ENCODE measurements at places on chromosomes 7 and 10.

DNA sequence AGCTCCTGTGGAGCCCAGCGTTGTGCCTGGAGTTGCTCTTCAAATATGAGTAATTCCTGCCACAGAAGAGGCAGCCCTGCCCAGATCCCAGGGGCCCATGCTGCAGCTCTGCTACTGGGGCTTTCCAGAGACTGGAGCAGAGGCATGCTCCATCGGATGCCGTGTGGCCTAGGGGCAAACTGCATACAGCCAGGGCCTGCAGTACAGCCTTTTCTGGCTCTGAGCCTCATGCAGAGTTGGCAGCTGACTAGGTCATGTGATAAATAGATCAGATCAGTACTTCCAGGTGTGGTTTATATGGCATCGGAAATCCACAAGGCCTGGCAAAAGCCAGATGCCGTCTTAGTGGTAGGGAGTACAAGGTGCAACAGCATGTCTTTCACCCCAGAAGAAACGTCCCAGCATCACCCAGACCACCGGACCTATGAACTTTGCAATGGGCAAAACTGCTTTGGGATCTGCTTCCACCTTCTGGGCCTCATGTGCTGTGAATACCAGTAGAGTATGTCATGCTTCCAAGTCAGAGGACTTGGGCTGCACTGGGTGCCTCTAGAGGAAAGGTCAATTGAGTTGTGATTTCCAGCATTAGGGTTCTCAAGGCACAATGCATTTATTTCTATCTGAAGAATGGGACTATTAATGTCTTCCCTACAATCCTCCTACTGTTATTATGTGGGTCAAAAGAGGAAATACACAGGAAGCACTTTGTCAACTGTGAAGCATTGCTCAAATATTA lies 250.7 kb upstream of the ZNF32 start:
- no peak for DNase-seq

GRCh38 chr7:155629171-155629570 lies 15.3 kb upstream of the RBM33 start:
- DNase-seq, result no peak

GRCh38 chr7:44276571-44277221 lies 48.7 kb downstream of the CAMK2B start:
- DNase-seq, result no peak

GRCh38 chr7:67637023-67637358 lies 640.4 kb downstream of the TYW1 start:
- DNase-seq, result no peak

GRCh38 chr10:112701211-112701877 lies 248.7 kb upstream of the TCF7L2 start:
- no peak for DNase-seq

- DNase-seq, result no peak
These were observed 239.7 kb upstream of the INHBA start for GRCh38 chr7:41942468-41943093.

GRCh38 chr10:77319557-77319956 lies 318.1 kb downstream of the KCNMA1 start:
- no peak for DNase-seq

DNA sequence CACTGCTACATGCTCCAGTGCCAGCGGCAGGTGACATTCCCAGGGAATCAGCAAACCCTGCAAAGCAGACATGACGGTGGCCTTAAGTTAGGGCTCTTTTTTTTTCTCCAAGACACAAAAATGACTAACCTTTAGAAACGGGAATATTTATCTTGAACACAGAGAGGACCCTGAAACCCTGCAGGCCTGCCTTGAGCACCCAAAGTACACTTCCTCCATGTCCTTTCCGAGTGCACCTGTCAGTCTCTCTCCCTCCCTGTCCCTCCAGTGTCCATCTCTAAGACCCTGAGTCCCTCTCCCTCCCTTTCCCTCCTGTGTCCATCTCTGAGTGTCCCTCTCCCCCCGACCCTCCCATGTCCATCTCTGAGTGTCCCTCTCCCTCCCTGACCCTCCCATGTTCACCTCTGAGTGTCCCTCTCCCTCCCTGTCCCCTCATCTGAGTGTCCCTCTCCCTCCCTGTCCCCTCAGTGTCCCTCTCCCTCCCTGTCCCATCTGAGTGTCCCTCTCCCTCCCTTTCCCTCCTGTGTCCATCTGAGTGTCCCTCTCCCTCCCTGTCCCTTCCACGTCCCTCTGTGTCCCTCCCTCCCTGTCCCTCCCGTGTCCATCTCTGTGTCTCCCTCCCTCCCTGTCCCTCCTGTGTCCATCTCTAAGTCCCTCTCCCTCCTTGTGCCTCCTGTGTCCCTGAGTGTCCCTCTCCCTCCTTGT lies 51.2 kb upstream of the CAMK2B start:
- DNase-seq, result no peak

DNA sequence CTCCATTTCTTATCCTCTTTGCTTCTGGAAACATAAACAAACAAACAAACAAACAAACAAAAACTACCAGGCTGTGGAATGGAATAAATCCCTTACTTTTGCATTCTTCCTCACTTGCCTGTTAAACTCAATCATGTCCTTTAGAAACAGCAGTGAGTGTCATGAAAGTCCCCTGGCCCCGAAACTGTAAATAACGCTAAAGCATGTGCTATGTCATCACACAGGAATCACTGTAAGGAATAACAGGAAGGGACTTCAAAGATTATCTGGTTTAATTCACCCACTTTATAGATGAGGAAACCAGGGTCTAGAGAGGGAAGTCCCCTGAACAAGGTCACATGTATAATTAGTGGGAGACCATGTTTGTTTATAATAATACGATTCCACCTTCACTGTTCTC lies 159.4 kb upstream of the MEOX2 start:
- DNase-seq, result no peak

DNA sequence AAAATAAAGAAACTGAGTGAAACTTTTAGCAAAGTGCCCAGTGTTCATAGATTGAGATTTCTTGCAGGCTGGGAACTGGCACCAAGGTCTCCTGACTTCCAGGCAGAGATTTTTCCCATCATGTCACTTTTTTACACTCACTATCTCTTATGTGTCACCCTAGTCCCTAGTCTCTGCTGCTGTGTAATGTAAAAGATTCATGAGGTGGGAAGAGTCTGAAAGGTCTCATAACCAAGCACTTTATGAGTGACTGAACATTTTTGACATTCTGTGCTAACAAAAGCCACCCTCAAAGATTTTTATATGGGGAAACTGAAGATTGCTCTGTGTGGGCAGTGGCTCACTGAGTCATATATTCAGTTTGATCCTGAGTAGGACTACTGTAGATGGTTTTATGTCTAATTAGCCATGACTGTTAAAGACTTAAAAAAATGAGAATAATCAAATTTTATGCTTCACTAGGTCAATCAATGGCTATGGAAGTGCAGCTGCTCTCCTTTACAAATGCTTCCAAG lies 900.3 kb upstream of the SORCS1 start:
- DNase-seq, result no peak

DNA sequence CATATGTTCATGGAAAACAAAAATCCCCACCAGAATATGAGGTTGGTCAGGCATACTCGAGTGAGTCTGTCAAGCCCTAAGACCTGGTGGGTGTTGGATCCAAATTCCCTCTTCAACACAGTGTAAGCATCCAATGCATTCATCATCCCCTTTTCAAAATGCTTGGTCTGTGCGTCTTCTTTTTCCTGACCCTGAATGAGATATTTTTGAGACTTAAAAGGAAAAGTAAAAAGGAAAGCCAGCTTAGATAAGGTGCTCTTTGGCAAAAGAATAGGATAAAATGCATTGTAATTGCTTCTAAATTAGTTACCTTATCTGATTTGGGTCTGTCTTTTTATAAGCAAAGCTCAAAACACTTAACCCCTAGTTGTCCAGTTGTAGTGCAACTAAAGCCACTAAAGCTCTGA lies 331.5 kb downstream of the PTEN start:
- no peak for DNase-seq

GRCh38 chr7:41809529-41809939 lies 106.6 kb upstream of the INHBA start:
- no peak for DNase-seq

GRCh38 chr7:13991791-13992595 lies 2.5 kb upstream of the ETV1 start:
- DNase-seq, result no peak

DNA sequence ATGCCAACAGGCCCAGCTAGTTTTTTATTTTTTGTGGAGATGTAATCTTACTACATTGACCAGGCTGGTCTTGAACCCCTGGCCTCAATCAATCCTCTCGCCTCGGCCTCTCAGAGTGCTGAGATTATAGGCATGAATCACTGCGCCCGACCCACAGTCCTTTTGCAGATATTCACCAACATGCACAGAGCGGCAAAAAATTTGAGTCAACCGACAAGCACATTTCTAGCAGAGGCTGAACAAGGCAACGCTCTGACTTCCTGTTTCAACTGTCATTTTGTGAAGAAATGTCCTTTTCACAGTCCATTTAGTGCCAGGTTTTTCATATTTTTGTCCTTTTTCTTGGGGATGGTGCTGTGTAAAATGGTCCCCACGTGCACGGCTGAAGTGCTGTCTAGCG lies 71.1 kb upstream of the KAT6B start:
- no peak for DNase-seq

- DNase-seq, result no peak
These were observed 167.0 kb downstream of the SNX13 start for GRCh38 chr7:17773289-17773626.

DNA sequence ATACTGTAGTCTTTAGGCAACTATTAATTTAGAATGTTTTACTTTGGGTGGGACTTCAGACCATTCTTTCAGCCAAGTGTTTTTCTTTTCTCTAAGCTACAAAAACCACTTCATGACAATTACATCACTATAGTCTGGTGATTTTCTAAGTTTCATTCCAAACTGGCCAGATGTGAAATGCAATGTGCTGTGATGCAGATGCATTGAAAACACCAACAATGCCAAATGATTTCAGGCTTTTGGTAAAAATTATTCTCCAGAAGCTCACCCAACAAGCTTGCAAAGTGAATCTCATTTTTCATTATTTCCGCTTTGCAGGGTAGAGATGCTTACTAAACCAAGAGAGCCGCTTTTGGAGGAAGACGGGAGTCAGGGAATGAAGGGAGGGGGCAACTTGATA lies 118.4 kb upstream of the ANK3 start:
- DNase-seq, result no peak

DNA sequence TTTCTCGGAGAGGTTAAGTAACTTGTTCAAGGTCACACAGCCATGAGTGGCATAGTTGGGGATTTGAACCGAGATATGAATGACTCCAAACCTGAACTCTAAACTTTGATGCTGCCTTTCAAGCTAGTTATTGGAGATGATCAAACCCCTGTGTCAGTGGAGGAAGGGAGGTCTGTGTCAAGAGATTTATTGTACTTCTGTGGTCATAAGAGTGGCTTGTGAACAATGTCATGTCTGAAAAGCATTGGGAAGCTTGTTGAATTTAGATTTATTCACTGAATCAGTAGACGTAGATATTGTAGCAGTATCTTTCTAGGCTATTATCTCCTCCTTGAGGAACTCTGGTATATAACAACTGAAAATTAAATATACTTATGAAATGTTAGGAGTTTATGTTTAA lies 27.3 kb downstream of the SNX10 start:
- no peak for DNase-seq

DNA sequence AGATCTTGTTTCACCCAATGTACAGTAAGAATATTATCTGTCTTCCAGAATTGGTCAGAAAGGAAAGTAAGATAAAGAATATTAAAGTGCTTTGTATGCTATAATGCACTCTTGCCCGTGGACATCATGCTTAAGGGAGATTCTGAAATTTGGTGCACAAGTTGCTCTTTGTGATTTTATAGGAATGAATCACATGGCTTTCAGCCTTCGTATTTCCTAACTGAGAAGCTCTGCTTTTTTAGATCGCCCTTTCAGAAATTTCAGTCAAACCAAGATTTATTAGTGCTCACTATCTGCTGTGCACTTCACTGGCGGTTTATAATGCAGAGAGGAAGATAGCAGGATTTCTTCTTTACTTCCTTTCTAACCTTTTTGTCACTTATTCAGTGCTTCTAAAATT lies 1248.5 kb upstream of the LRRN3 start:
- no peak for DNase-seq

DNA sequence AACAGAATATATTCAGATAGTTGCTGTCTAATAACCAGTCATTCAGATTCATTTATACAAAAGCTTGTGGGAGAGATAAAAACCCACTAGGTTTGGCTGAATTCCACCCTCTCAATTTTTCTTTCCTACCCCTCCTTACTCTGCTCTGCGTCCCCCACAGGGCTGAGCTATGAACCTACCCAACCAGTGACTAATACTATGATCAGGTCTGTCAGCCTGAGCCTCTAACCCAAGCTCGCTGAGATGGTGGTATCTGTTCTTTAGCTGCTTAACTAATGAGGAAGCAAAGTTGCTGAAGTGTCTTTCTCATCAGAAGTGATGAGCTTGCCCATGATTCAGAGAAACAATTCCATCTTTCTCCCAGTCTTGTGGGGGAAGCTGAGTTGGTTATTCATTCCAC lies 248.7 kb upstream of the GPR26 start:
- no peak for DNase-seq

- no peak for DNase-seq
These were observed 628.7 kb upstream of the AUTS2 start for GRCh38 chr7:68969571-68969970.

DNA sequence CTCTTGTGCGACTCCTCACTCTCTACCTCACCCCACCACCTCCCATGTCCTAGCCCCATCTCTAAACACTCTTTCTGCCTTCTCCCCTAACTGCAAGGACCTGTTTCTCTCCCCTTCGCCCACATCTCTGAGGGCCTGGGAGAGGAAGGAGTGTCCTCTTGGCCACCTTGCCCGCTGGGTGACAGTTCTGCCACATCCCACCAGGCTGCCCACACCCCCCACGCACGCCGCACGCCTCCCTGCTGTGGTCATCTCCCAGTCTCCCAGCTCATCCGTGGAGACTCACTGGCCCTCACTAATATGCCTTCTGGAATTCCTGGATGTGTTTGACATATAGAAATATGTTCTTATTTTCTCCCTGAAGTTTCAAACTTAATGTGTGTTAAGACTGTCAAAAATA lies 48.5 kb downstream of the GRB10 start:
- no peak for DNase-seq

DNA sequence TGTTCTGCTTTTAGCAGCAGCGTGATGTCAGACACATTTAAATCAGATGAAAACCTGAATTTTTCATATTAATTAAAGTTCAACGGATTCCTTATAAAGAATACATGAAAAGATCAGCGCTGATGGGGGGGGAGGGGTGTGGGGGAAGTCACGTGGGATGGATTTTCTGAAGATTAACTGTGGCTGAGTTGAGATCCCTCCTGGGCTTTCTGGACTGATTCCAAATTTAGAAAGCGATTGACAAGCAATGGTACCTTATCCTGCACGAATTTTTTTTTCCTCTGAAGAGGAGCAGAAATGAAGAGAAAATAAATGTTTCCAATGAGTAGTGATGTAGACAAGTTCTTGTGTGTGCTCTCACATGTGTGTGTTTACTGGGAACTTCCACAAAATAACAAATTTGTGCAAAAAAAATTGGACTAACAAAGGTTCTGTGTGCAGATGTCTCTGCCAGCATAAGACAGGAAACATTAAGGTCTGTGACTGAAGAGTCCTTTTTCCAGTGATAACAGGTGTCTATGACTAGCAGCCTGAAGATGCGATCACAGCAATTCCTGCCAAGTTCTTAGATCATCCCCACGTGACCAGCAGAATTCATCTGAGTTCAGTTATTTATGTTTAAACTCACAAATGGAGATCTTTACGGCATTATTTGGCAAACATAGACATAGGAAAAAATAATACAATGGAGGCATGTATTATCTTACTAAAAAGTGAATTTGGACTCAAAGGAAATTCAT lies 585.2 kb upstream of the CELF2 start:
- no peak for DNase-seq

GRCh38 chr10:84608126-84608525 lies 279.7 kb downstream of the CCSER2 start:
- DNase-seq, result no peak

GRCh38 chr10:88179831-88180230 lies 316.4 kb downstream of the PTEN start:
- DNase-seq, result no peak

- DNase-seq, result no peak
These were observed 30.1 kb upstream of the KCNMA1 start for GRCh38 chr10:77667426-77668324.
